ENCODE measurements at places on chromosomes 2 and 18.

- DNase-seq = no peak
Measured at GRCh38 chr2:10462178-10463083, 14.3 kb upstream of the ODC1 start.

DNA sequence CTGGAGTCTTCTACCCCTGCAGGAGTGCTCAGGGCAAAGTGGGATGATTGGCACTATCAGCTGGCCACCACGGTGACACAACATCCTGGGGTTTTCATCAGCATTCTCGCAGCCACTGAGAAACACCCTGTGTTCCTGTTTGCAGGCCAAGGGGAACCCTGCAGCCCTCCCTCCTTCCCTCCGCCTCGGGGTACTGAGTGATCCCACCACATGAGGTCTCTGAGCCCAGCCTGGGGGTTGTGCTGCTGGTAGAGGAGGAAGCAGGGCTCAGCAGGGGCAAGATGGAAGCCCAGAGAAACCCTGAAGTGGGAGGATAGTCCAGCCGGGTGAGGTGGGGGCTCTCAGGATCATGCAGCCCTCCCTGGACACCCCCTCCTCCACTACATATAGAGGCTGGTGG lies at the start of gene OXER1:
OXER1 (minus strand) TSS at position 40 of the 400 bp plus-strand sequence. CDS start 73 bp downstream, outside the sequence.
- DNase-seq = no peak

- no peak for DNase-seq
Measured at GRCh38 chr2:136769871-136770270, 4.5 kb downstream of the THSD7B start.

DNA sequence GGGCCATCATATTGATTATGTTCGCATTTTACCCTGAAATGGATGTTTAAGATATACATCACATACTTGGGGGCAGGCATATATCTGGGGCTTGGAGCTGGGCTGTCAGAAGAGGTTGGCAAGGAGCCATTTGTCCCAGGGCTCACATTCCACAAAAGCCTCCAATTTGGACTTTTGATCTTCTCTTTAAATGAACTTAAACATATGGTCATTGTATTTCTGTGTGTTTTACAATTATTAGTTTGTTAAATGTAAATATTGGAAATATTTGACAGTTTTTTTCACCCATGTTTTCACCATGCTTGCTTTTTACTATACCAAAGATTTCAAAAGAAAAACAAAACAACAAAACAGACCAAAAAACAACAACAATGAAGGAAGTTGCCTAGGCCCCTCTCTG lies 165.8 kb upstream of the MEIS1 start:
- DNase-seq = no peak

- no peak for DNase-seq
Measured at GRCh38 chr2:200479692-200480265, 30.1 kb downstream of the KCTD18 start.

GRCh38 chr2:18378020-18378653 lies 182.3 kb downstream of the RDH14 start:
- peak; percentile 40 for DNase-seq

DNA sequence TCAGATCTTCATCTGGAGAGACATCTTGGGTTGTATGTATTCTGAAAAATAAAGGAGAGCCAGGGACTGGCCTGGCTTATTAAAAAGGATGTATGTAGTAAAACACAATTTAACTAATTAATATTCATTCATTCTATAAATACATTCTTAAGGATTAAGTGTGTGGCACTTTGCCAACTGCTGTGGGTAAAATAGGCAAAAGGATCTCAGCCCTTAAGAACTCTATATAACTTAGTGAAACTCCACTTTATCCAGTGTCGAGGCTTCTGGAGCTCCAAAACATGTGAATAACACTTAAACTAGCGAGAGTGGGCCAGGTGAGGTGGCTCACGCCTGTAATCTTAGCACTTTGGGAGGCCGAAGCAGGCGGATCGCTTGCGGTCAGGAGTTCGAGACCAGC lies 7.7 kb upstream of the STK39 start:
- DNase-seq = no peak

DNA sequence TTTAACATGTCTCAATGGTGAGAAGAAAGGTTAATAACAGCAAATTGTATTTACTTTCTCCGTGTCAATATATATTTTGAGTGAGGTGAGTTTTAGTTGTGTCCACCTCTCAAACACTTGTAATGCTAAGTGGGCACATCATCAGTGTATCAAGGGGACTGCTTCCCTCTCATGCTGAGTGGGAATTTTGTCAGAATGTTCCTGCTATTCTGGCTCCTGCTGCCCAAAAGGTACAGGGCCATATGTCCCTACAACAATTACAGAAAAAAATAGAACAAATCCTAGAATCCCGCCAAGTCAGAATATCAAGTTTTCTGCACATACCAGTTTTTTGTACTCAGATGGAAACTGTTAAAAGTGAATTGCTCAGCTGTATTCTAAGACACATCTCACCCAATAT lies 5.4 kb upstream of the CERKL start:
- DNase-seq = no peak

DNA sequence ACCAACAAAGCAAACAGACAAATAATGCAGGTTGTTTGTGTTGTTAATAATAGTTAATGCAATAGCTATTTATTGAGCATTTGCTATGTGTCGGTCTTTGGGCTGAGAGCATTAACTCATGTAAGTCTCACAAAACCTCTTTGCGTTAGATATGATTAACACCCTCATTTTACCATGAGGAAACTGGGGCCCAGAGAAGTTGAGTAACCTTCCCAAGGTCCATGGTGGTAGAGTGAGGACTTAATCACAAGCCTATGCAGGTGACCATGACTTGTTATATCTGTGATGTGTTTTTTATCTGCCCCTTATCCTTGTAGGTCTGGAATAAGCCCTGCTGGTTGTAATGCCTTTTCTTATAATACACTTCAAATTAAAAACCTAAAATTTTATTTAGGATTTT lies 124.5 kb upstream of the FAM136A start:
- no peak for DNase-seq

- DNase-seq = no peak
Measured at GRCh38 chr2:210541290-210541902, 15.0 kb upstream of the CPS1 start.

GRCh38 chr18:21458310-21458709 lies 142.2 kb downstream of the ESCO1 start:
- no peak for DNase-seq

DNA sequence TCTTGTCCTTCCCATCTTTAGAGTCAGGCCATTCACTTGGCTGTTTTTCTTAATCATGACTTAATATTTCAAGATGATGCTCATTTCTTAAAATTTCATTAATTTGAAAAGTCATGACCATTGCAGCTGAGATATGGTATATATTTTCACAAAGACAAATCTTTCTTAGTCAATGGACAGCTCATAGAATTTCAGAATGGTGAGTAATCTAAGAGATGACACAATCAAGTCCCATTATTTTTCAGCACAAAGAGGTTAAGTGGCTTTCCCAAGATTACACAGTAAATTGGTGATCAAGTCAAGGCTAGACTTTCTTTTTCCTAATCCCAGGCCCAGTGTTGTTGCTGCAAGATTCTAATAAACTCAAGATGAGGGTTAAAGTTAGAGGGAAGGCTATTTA lies 34.4 kb upstream of the NT5C1B start:
- DNase-seq = no peak

GRCh38 chr18:79681484-79682387 lies 2.1 kb downstream of the CTDP1 start:
- DNase-seq = no peak

- DNase-seq = no peak
Measured at GRCh38 chr2:162211732-162212131, 31.5 kb downstream of the FAP start.

- no peak for DNase-seq
Measured at GRCh38 chr2:151098841-151099240, 162.8 kb downstream of the RBM43 start.

- DNase-seq = no peak
Measured at GRCh38 chr18:23784832-23785245, 95.6 kb downstream of the LAMA3 start.

DNA sequence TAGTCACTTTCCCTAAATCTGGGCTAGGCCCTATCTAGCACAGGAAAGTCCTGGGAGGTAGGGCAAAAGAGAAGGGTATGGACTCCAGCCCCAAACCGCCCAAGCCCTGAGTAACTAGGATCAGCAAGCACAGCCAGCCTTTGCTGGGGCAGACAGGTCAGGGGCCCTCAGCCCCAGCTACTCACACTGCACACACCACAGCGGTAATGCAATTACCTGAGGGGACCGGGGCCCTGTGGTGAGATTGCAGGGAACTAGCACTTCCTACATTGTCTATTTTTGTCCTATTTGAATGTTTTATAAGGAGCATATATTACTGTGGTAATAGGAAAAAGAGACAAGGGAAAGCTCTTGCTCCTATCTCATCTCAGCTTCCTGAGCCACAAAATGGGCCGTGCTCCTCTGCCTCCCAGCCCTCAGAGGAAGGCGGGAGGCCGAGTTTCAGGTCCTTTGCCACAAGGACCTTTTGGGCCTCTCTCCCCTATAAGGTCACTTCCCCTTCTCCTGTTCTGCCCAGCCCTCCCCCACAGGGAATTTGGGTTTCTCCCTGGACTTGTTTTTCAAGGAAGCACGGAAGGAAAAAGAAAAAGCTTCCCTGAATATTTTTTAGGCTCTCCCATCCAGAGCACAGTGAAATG lies 20.5 kb downstream of the RAB11FIP5 start:
- no peak for DNase-seq

- no peak for DNase-seq
Measured at GRCh38 chr2:109053716-109054115, 64.7 kb upstream of the EDAR start.

DNA sequence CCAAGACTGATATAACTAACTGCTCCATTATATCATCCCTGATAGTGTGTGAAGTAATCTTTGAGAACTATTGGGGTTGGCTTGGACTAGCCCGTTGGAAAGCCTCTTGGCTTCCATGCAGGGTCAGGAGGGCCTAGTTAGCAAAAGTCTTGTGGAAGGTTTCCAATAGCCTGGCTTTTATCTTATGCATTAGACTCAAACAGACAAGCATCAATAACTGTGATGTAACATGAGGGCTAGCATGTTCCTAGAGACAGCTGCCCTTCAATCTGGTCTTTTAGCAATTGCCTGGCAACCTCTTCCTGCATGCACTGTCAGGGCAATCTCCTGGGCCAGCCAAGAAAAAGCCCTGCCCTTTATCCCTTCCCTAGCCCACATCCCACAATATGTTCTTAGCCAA lies 18.2 kb downstream of the SLC8A1 start:
- DNase-seq = no peak

DNA sequence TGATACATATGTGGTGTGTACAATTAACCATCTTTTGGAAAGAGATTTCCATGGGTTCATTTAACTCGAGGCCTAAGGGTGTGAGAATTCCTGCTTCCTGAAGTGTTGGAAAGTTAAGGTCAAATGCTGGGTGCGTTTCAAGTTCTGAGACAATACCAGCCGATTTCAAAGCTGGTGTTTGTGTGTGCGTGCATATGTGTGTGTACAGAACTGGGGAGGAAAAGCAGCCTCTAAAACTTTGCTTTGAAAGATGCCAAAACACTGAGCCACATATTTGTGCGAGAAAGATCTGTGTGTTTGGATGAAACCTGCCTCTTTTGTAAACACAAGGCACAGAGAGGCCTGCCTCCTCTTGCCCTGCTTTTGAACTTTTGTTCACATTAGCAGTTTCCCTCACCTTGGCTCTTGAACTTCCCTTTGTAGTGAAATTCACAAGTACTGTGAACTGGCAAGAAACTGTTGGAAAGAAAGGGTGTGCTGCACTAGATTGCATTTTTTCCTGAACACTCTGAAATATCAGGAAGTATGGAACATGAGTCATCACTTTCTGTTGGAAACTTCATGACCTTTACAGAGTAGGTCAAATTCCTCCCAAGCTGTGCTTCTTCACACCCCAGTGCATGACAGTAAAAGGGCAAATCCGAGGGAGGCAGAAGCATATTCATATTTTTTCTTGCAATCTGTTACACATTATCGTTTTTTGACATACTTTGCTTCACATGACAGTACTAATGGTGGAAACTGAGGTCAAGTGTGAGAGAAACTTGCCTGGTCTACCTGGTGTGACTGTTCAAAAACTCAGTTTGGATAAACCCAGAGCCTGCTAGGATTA lies 20.0 kb upstream of the CAVIN2 start:
- no peak for DNase-seq

- no peak for DNase-seq
Measured at GRCh38 chr2:46748735-46749531, 166.7 kb downstream of the MCFD2 start.

DNA sequence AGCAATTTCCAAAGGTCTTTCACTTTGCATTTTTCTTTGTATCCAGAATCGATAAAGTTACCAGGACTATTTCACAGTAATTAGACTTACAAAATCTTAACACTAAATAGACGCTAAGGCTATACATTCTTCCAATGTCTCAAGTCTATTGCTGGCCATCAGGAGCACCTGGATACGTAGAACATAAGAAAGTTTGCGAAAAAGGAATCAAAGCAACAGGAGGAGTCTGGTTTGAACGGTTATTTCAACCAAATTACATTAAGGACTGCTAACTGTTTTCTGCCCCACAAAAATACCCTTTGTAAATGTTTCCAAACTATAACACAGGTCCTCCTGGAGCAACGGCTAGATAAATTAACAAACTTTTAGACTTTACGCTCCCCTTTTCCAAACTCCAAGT lies 1.4 kb upstream of the HNRNPA3 start:
- DNase-seq = no peak

- no peak for DNase-seq
Measured at GRCh38 chr2:39432701-39433100, 4.4 kb downstream of the MAP4K3 start.

DNA sequence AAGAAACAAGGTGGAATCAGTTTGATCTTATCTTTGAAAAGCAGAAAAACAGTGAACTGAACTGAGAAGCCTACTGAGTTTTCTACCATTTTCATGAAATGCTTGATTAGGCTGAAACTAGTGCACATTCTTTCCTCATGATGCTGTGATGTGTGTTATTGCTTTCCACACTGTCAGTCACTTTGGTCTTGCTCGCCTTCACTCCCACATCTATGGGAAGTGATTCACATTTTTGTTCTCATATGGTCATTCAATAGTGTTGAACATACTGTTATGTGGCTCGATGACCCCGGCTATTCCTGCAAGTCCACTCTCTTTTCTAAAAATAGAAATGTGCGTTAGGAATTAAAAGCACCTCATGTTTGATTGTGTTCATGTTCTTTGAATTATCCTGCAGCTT lies 129.7 kb downstream of the TGIF1 start:
- no peak for DNase-seq

- no peak for DNase-seq
Measured at GRCh38 chr2:136235546-136235945, 117.6 kb upstream of the CXCR4 start.

- DNase-seq = no peak
Measured at GRCh38 chr18:12362473-12363174, 14.4 kb downstream of the AFG3L2 start.

DNA sequence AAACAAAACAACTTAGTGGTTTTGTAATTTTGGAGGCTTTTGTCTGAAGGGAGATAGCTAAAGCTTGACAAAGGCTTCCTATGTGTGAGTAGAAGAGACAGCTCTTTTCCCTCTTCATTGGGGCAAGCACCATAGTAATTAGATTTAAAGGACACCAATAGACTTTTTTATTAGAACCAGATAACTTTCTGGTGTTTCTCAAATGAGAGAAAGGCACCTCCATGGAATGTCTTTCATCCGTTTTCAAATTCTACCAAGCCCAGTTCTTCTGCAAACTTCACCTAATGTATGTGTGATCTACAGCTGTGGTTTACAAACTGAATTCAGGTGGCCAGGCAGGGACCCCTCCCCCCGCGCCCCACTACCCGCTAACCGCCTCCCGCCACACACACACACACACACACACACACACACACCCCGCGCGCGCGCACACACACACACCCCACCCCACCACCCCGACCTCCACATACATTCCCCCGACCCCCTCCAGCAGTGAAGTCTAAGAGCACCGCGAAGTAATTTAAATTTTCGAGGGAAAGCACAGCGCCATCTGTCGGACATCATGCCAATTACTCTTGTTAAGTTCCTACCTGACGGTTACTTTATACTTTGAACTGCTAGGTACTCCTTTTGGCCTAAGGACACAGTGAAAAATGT lies 31.6 kb upstream of the PPP1R1C start:
- DNase-seq = no peak
